ENCODE measurements at places on chromosomes 4 and X.

DNA sequence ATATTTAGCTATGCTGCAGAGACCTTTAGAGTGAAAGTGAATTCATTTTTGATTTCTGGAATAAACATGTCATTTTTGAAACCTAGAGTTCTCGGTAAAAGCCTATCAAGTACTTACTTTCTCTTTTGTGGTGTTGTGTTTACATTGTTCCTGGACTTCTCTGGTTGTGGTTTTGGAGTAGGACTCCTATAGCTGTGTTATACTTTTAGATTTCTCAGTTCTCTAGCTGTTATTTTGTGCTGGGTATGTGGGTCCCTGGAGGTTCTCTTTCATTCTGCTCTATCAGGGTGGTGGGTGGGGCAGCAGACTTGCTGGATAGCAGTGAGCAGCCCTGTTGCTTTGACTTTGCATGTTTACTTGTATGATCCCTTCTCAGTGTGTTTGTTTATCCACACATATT, 25.6 kb upstream of the MSMO1 start:
- DNase-seq = no peak

DNA sequence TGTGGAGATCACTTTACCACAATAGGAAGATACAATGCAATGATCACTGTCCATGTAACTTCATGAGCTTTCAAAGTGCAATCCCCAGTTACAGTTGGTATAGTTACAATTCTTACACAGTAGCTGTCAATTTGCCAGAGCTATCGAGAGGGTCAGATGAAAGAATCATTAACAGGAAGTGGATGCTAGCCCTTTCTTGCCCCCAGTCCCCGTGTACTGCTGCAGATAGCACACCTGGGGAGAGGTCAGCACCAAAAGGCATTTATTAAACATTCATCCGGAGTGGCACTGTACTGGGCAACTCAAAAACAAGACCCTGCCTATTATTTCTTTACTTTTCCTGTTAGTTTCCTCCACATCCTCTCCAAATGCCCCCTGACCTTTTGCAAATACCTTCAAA, 47.7 kb downstream of the SOD3 start:
- no peak for DNase-seq

DNA sequence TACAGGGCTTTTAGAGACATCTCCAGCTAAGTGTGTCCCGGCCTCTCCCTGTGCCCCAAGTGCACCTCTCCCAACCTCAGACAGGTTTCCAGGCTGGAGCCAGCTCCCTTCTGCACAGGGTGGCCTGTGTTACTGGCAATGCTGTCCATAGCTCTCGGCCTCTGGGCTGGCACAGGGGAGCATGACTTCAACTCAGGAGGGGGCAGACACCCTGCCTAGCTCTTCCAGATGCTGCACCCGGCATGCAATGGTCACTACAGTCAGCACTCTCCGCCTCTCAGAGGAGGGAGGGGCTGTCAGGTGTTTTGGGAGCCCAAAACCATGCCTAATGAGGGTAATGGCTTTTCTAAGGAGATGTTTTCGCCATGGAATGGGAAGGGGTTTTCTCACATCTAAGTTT, 2.4 kb upstream of the IRAK1 start:
- no peak for DNase-seq

DNA sequence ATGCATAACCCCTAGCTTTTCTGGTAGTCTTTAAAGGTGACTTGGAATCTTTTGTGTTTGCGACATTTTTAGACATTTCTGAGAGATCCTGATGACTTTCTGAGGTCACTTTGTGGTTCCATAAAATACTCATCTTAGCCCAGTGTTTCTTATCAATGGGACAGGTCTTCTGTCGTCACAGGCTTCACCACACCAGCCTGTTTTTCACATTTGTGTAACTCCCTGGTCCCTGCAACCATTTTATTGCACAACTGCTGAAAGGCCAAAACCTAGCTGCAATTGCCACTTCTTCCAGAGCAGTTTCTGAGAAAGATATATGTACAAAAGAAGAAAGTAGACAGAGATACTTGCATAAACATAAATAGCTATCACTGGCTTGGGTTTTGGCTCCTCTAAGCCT, 120.9 kb downstream of the IL15 start:
- no peak for DNase-seq

- DNase-seq = no peak
Measured at GRCh38 chr4:165922747-165923146, 49.7 kb downstream of the TLL1 start.

GRCh38 chrX:50579955-50580354, 109.3 kb upstream of the DGKK start:
- peak; percentile 6 for DNase-seq
